ENCODE measurements at places on chromosomes 11 and 22. TPM values are rescaled to one million over a fixed set of nuclear protein-coding genes. Genes with fewer than 3 reads are reported as not detected.

Gene SEC14L2
- 43.0 TPM for total RNA-seq

Gene PARVB
- total RNA-seq = 13.9 TPM

Gene GGTLC3
- total RNA-seq = not detected

Gene OR52A5
- not detected for total RNA-seq

Gene TPST2
- total RNA-seq = 25.1 TPM

Gene IL10RA
- not detected for total RNA-seq

Gene SCGB1D2
- total RNA-seq = not detected

Gene PRR5L
- total RNA-seq = 39.0 TPM

Gene FAM111B
- total RNA-seq = 24.8 TPM

Gene ACR
- not detected for total RNA-seq

Gene CSNK2A3
- 1.7 TPM for total RNA-seq

Gene MOGAT2
- not detected for total RNA-seq

Gene PPP6R2
- total RNA-seq = 34.2 TPM

Gene TP53I11
- total RNA-seq = 38.4 TPM

Gene OR51I1
- not detected for total RNA-seq

Gene SHANK2
- total RNA-seq = 1.5 TPM

Gene PRRG4
- total RNA-seq = 4.8 TPM

Gene ALKBH3
- 44.8 TPM for total RNA-seq

Gene MGAT3
- not detected for total RNA-seq

Gene OR51E2
- not detected for total RNA-seq

Gene TRIM51
- total RNA-seq = not detected

Gene CD3D
- total RNA-seq = not detected

Gene CASP12
- not detected for total RNA-seq

Gene DEUP1
- total RNA-seq = not detected

Gene BCO2
- 0.17 TPM for total RNA-seq

Gene KCNQ1
- total RNA-seq = not detected

Gene NXPE2
- not detected for total RNA-seq

Gene MSANTD2
- total RNA-seq = 6.1 TPM

Gene MEI1
- 0.14 TPM for total RNA-seq

Gene MN1
- total RNA-seq = 10.7 TPM

Gene CD6
- total RNA-seq = 0.14 TPM

Gene RBFOX2
- 85.0 TPM for total RNA-seq

Gene CAPN5
- 0.81 TPM for total RNA-seq

Gene SLC35F2
- total RNA-seq = 43.8 TPM

Gene CERK
- total RNA-seq = 18.2 TPM

All from foreskin keratinocyte (primary cell).